ENCODE measurements at places on chromosomes 6 and 20. TPM values are rescaled to one million over a fixed set of nuclear protein-coding genes. Genes with fewer than 3 reads are reported as not detected.

- DNase-seq = no peak
Measured at GRCh38 chr6:148203281-148203925, 139.2 kb upstream of the SASH1 start.

The WFDC10B gene
- total RNA-seq = not detected

The ELOVL4 gene
- 6.1 TPM for total RNA-seq

DNA sequence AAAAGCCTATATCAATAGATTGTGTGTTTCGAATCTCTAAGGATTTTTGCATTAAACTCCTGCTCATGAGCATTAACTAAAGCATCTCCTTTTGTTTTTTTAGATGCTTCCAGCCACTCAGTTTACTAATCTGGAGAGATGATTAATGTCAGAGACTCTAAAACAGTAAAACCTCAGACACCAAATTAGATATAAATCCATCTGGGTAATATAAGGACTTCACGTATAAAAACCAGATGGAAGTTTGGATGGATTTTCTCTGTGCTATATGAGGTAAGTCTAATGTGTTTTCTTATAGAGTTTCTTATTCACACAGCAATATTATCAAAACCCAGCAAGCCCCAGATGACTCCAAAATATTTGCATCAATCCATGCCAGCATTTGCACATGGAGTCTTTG, 137.2 kb downstream of the SYNE1 start:
- DNase-seq = no peak

- DNase-seq = no peak
Measured at GRCh38 chr6:31901953-31902643, at the start of gene ZBTB12. Gene ZBTB12, minus strand, starts transcription at chr6:31902086. Its CDS starts 781 bp downstream, at chr6:31901305.

DNA sequence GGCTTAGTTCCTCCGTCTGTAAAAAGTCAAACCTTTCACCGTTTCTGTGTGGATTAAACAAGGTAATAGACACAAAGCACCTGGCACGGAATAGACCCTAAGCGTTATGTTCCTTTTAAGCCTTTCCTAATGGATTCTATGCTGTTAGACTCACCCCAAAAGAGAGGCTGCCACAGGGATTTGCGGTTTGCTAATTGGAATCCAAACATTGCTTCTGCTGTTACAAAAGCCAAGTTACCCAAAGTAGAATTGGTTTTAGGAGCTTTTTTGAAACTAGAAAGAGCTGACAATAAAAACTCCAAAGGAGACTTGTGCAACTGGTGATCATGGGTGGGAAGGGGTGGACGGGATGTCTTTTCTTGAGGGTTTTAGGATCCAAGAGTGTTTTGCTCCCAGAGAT, 178.0 kb downstream of the BMP7 start:
- no peak for DNase-seq

The LINC00237 gene
- not detected for total RNA-seq

The TTK gene
- total RNA-seq = 3.7 TPM

Measured in chondrocyte (in vitro differentiated cells).